ENCODE measurements at places on chromosomes 2 and 18. TPM values are rescaled to one million over a fixed set of nuclear protein-coding genes. Genes with fewer than 3 reads are reported as not detected.

The DSG2 gene
- total RNA-seq = 1.7 TPM

The DHRS9 gene
- total RNA-seq = not detected

DNA sequence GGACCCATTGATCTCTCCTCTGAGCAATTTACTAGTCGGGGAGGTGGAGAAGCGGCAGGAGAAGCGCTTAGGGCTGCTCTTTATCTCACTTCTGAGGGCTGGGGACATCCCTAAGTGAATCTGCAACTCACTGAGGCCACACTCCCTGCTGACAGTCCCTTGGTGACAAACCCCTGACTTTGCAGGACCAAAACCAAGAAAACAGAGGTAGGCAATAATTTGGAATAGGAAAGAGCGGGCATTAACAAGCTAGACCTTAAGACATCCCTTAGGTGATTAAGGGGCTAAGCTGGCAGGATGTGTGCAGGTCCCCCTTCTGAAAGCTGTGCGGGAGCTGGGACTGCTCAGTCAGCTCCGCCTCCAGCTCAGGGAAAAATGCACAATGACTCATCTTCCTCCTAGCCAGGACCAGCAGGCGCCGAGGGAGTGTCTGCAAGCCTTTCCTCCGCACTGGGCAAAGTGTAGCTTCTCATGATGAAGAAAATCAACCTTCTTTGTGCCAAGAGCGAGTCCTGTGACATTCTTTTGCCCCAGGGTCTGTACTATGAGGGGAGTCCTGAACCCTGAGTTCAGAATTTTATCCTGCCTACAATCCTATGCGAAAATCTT lies 63.3 kb downstream of the BOD1L2 start:
- DNase-seq = no peak

DNA sequence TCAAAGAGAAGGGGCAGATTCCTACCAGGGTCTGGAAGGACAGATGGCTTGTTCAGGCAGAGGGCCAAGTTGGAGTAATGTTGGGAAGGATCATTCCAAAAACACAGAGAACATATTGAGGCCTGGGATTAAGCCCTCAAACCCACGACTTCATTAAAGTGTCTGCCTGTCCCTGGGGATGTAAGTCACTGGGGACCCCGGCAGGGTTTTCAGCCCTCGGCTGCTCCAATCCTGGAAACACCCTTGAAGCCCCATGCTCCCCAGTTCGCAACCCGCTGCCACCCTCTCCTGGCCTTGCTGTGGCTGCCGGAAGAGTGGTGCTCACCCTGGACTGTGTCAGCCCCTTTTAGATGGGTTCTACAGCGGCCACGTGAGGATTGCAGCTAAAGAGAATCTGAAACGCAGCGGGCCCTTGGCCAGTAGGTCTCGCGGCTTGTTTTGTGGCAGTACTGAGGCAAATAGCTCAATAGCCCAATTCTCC lies 79.9 kb downstream of the EPAS1 start:
- no peak for DNase-seq

GRCh38 chr2:242098445-242099128 lies 229.1 kb downstream of the RTP5 start:
- DNase-seq = no peak

- DNase-seq = no peak
These were observed 125.6 kb downstream of the BIRC6 start for GRCh38 chr2:32482471-32482870.

DNA sequence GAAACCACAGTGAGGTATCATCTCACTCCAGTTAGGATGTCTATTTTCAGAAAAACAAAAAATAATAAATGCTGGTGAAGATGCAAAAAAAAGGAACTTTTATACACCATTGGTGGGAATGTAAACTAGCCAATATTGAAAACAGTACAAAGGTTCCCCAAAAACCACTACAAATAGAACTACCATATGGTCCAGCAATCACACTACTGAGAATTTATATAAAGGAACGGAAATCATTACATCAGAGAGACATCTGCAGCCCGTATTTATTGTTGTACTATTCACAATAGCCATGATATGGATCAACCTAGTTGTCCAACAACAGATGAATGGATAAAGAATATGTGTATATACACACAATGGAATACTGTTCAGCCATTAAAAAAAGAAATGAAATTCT lies 52.0 kb downstream of the ORC4 start:
- DNase-seq = no peak

DNA sequence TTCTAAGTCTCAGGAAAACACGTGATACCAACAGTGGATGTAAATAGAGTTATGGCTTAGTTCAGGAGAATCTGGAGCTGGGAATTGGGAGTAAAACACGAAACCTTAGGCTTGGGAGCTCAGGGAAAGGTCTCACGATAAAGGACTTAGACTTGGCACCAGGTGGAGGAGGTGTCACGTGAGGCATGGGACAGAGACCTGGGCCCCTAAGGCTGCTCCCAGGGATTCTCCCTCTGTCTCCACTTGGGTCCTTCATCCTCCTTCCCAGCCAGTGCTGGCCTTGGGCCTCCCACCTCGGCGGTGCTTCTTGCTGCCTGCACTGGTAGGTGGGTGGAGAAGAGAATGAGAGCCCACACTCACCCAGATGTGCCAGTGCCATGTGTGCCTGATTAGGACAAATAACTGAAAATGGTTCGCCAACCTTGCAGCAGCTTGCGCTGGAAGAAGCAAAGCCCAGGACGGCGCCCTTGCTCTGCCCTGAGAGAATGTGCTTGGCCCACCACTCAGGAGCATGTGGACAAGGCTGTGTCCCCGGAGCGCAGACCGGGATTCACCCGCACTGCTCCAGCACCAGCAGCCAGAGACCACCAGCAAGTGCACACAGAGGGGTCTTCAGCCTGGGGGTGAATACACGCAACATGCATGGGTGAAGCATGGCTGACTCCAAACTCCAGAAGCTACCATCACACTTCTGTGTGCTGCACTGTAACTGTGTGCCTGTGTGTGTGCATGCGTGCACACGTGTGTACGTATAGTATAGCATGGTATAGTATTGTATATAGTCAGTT lies 48.1 kb downstream of the PSMG2 start:
- no peak for DNase-seq

GRCh38 chr2:239762655-239763269 lies 262.4 kb downstream of the NDUFA10 start:
- peak; percentile 72 for DNase-seq

- DNase-seq = no peak
These were observed 72.7 kb upstream of the LYPD6B start for GRCh38 chr2:148965623-148966437.

DNA sequence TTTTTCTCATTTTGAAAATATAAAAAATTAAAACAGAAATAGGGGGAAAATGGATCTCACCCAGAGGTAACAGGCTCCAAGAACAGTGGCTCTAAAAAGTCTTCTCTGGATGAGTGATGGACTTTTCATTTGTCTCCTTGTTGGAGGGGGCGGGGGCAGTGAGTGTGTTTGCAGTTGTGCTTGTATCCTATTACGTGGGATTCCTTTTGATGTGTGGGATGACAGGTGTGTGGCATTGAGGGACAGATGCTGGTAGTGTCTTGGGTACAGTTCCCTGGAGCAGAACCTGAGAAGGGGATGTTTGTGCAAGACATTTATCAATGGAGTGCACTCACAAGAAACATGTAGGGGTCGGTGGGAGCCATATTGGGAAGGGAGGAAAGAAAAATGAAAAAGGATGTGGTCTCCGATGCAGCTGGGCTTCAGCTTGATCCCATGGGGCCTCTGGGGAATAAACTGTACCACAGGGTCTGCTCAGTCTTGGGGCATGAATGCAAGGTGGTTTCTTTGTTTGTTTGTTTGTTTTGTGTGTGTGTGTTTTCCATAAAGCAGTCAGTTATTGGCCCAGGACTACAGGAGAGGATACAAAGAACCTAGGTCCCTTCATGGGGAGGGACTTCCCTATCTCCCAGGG lies 120.0 kb upstream of the SLC35G4 start:
- DNase-seq = no peak

GRCh38 chr2:176455816-176456291 lies 186.6 kb downstream of the MTX2 start:
- DNase-seq = peak; percentile 35

Measured in gastrocnemius medialis (tissue), 4 donors.